ENCODE measurements at places on chromosomes 2 and 18.

DNA sequence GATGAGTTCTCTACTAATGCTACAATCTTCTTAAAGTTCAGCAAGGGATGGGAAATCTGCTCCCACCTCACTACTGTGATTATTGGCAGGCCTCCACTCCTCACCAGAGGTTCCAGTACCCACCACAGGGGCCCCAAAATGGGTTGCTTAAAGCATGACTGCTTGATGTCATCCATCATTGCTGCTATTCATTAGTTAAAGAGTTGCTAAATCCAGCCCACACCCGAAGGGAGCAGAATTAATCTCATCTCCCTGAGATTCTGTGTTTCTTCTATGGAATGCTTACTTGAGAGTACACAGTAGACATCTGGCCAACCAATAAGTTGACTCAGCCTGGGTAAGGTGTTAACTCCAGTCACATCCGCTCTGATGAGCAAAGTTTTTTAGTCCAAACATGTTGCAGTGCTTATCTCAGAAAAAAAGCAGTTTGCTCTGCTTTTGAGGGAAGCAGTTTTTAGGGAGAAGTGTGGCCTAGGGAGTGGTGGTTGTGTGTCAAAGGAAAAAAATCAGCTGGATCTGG is 690.2 kb upstream of the POU3F3 start:
- no peak for DNase-seq

- no peak for DNase-seq
These were observed 120.5 kb upstream of the SCN7A start for GRCh38 chr2:166614503-166614902.

DNA sequence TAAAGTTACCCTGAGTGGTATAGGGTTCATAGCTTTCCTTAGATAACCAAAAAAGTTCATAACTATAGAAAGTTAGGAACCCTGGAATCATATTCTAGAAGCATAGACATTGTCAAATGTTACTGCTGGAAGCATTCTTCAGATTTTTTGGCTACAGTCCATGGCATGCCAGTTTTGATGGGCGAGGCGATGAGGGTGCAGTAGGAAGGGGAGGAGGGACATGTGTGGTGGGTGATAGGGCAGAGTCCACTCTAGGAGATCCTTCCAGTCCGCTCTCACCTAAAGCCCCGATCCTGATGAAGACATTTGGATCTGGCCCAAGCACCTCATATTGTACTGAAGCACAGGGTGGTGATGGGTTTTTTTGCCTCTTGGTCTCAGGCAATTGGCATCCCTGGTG is 91.8 kb downstream of the HRH4 start:
- DNase-seq: no peak

GRCh38 chr2:38097258-38097987 is 21.5 kb upstream of the CYP1B1 start:
- no peak for DNase-seq

DNA sequence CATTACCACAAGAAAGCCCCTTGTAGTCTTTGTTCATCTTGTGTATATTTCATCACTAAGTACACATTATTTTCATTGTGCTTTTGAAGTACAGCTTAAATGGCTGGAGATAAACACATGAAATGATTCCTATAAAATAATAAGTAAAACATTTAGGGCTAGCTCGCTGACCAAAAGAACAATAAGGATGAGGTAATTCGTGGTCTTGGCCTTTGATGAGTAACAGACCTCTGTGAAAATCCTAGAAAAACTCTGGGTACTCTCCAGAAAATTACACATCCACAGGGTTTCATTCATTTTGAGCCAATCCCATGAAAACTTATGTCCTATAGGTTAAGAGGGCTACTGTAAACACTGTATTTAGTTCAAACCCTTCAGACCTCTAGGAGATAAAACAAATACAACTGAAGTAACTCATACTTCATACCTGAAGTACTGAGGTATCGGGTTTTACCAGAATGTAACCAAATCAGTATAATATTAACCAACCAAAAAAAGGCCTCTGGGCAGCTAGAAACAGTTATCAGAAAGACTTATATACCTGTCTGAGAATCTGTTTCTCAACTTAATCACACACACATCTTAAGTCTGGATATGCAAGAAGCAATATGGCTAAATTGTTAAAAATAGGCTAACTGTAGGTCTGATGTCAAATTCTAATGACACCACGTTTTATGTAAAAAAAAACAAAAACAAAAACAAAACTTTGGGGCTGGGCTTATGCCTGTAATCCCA is 31.0 kb downstream of the CFAP36 start:
- peak; percentile 24 for DNase-seq

DNA sequence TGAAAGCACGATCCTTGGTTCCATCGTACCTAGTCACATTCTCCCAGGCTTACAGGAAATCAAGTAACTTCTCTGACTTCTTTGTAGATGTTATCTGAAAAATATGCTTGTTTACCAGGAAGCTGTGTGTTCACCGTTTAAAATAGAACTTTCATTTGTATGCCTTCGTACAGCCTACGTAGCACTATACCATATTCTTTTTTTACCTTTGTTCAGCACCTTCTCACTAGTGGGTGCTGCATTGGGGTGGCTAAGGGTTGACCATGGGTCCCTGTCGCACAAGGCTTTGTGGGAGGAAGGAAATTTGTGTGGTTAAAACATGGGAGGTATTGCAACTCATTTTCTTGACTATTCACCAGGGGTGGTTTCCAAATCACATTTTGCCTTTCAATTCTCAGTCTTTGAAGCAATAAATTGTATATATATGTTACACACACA is 16.6 kb downstream of the MALT1 start:
- no peak for DNase-seq

Data from BJ (cell line).